ENCODE measurements at places on chromosomes 4 and X.

DNA sequence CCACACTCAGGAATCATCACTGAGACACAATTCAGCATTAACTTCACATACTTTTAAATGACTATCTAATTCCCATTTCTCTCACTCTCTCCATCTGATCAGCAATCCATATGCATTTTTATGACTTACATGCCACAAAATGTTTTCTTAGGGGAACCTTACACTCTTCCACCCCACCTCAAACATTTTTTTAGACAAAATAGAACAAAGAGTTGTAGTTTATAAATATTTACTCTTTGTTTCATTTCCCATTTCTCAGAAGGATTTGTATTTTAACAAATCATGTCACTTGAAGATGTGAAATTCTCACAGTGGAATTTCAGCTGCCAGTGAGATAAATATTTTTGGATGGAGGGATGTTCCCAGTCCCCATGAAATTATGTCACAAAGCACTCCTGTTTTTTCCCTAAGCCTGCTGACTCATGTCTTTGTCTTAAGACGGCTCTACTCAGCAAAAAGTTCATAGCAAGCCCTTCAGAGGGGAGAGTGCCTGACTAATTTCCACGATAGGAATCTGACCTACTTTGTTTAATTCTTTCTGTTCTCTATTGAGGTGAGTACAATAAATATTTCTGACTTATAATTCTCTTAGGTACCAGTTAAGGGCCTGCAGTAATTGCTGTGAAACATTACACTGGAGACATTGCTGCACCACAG lies 257.7 kb downstream of the THOC2 start:
- DNase-seq: no peak

DNA sequence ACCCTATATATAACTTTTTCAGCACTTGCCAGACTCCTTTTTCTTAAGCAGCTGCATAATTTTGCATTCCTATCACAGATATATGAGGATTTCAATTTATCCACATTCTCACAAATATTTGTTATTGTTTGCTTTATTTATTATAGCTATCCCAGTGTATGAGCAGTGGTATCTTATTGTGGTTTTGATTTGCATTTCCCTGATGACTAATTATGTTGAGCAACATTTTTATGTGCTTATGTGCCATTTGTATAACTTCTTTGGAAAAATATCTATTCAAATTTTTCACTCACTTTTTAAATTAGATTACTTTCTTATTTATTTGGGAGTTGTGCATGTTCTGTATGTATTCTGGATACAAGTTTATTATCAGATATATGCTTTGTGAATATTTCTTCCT lies 361.9 kb downstream of the KCTD8 start:
- no peak for DNase-seq

DNA sequence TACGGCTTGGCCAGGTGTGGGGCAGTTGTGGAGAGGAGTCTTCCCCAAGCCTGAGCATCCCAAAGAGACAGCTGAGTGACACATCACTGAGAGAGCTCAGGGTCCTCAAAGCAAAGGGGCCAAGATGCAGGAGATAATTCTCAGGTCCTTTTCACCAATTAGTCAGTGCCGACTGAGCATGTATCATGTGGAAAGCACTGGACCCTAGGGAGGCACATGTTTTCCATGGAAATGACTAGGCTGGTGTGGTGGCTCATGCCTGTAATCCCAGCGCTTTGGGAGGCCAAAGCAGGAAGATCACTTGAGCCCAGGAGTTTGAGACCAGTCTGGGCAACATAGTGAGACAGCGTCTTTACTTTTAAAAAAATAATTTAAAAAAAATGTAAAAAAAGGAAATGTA lies 67.3 kb upstream of the PRPS1 start:
- no peak for DNase-seq

DNA sequence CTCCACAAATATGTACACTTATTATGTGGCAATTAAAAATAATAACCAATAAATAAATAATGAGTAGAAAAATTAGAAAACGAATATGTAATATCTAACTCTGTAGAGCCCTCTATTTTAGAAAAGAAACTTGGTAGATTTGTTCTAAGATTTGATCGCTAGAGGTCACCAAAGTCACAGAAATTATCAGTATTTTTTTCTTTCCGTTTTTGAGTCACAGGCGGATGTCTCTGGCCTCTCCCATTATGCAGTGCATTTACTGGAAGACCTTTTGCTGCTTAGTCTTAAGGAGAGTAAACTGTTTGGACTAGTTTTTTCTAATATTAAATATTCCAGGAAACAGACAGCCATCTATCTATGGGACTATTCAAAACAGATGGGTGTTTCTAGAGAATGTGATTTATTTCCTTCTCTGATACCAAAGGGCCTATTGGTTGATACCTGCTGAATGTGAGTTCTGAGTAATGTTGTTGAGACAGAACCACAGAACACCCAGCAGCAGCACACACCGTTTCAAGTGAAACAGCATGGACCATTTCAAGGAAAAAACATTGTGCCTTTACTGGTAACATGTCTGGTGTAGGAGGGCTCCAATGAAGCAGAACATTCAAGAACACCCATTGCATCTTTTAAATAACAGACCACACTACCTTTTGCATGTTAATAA lies 34.0 kb upstream of the GYPA start:
- DNase-seq: no peak

- DNase-seq: no peak
These were observed 5.5 kb upstream of the FGF2 start for GRCh38 chr4:122821092-122821491.

DNA sequence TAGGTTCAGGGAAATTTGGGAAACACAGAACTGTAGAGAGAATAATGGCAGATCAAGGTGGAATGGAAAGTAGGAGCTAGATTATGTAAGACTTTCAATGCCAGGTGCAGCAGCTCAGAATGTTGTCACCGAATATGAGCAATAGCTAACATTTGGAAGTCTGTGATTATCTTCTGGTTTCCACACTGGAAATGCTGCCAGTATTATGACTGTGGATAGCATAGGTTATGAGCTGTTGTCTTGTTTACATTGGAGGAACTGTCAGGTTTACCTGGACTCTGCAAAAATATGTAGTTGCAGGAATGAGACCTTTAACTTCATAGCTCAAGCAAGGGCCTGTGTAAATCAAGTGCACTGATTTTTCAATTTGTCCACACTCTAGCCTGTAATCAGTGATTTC lies 26.0 kb upstream of the TAF9B start:
- no peak for DNase-seq

DNA sequence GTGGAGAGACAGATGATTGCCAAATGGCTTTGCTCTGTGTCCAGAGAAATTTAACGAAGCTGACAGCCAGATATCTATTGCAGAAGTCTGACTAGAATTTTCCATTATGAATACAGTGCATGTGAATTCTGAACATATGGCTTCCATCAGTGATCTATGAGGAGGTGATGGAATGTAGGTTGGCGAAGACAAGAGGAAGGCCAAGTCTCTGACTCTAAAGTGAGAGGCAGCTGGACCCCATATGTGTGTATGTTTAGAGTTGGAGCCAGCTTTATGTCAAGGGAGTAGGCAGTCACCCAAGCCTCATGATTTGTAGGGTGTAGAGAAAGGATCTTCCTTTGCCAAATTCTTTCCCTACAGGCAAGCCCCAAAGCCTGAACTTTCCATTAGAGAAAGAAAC lies 76.2 kb upstream of the TEX13D start:
- DNase-seq: no peak

DNA sequence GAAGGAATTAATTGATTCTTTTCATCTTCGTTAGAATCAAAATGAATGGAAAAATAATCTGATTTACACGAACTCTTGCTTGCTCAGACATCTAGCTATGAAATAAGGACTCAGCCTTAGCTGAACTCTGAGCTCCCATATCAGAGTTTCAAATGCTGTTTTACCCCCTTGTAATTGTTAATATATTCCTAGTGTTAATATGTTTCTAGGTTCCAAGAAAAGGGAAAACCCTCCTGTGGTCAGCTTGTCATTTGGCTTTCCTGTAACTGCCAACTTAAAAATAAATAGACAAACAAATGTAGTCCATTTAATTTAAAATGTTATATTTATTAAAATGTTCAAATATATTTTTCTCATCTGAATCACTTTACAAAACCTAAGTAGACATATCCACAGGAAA lies 432.1 kb downstream of the ARHGAP24 start:
- DNase-seq: no peak

GRCh38 chrX:72050011-72050410 lies 81.7 kb downstream of the RTL5 start:
- no peak for DNase-seq

DNA sequence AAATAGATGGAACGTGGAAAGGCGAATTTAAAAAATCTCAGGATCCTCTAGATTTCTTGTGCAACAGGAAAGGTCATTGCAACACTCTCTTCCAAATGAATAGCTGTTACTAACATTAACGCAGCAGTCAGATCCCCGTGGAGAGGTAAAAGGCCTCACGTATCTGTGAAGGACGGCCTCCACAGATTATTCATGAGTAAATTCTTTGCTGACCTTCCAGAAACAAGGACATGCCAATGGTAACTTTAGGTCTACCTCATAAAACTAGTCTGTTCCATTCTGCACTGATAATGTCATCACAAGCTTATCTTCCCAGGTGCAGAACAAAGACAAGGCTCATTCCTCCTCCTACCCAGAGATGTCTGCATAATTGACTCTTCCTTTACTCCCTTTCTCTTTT lies 16.1 kb upstream of the REPS2 start:
- DNase-seq: no peak

DNA sequence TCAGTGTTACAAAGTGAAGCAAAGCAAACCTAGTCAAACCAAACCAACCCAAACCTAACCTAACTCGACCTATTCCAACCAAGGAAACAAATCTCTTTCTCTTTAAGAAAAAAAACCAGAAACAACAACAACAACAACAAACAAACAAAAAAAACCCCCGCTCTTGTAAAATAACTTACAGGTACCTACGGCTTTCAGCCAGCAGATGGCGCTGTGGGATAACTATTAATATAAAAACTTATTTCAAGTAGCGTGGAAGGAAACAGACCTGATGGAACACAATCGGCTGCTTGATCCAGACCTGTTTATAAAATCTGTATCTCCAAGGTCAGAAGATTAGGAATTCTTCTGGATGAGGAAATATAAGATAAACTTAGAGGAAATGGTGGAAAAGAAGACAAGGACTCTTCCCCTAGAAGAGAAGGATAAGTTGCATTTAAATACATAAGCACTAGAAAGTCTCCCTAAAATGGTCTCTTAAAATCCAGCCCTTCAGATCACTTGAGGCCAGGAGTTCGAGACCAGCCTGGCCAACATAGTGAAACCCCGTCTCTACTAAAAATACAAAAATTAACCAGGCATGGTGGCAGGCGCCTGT lies 34.4 kb upstream of the CDKL5 start:
- DNase-seq: peak; percentile 47

GRCh38 chrX:116757491-116757890 lies 294.7 kb upstream of the CT83 start:
- DNase-seq: no peak

DNA sequence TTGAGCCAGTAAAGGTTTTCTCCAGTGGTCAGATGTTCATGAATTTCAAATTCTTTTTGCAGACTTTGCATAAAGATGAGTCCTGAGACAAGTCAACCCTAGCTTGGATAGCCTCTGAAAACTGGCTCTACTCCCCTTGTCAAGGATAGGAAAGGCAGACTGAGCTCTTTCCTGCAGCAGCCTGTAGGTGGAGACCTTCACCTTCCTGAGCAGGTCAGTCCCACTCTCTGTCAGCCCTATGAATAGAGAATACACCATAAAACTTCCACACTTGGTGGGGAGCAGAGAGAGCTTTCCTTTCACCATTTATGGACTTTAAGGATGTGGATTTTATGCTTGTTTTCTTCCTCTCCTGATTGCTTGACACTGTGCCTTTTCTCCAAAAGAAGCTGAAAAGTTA lies 41.9 kb downstream of the PCDH19 start:
- no peak for DNase-seq

GRCh38 chrX:119989905-119990555 lies 46.5 kb upstream of the NKAP start:
- DNase-seq: no peak

DNA sequence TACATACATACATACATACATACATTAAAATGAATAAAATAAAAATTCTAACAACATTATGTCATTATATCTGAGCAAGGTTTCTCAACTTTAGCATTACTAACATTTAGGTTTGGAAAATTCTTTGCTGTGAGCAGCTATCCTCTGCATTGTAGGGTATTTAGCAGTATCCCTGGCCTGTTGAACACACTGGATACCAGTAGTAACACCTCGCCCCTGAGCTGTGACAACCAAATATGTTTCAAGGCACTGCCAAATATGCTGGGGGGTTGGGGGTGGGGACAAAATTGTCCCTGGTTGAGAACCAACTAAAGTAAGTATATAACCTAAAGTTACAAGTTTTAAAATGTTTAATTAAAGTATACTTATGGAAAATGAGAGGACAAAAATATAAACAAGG lies 860.9 kb upstream of the FTHL17 start:
- no peak for DNase-seq

Measured in stimulated activated CD8-positive, alpha-beta memory T cell treated with anti-CD3 and anti-CD28 coated beads, Interleukin-4, amount 100 ng/mL, for 1 hour (primary cell).